ENCODE measurements at places on chromosomes 2 and 18. TPM values are rescaled to one million over a fixed set of nuclear protein-coding genes. Genes with fewer than 3 reads are reported as not detected.
A peak's percentile ranks its signal among the peaks of the same experiment; 100 is the strongest.

GPR75 gene
- total RNA-seq: 0.92 TPM

ZCCHC2 gene
- total RNA-seq: 1.7 TPM

HJURP gene
- total RNA-seq: 123 TPM

- DNase-seq: peak; percentile 91
Measured at GRCh38 chr18:49094979-49095632, 144.3 kb upstream of the SMAD7 start.

DNA sequence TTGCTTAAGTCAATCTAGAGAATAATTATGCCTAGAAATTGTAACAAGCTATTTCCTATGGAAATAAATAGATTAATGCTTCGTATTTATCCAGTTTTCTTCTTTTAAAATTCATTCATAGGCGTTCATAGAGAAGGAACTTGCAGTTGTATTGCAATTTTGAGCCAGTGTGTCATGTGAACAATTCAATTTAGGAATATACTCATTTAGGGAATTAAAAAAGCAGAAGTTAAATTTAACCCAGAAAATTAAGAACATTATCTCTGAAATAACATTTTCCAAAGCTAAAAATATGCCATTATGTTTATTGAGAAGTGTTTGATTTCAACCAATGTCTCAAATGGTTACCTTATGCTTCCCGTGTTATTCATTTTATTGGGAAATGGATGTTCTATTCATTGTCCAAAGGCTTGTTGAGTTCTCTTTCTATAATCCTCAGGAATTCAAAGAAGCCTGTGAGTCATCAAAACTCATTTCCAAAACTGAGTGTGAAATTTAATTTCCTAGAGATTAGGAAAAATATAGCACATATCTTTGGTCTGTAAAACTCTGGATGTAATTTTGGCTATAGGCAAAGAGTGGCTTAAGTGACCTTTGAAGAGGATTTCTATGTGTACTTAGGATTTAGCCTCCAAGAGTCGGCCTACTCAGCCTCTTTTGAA, 99.7 kb downstream of the SLC8A1 start:
- peak; percentile 76 for DNase-seq

DNA sequence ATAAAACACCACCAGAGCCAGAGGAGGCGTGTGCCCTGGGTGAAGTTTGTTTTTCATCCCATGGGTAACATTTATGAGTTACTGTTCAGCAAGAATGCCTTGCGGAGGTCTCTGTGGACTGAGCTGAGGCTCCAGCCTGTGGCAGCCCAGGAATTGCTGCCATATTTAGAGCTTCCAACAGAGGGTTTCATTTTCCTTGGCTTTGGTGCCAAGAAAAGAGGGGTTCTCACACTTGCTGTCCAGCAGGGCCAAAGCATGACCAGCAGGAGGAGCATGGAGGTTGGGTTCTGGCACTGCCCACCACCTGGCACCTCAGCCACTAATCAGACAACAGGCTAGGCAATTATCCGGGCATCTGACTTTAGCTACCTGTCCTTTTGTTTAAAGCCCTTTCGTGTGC, 36.7 kb downstream of the EPAS1 start:
- DNase-seq: no peak

DNA sequence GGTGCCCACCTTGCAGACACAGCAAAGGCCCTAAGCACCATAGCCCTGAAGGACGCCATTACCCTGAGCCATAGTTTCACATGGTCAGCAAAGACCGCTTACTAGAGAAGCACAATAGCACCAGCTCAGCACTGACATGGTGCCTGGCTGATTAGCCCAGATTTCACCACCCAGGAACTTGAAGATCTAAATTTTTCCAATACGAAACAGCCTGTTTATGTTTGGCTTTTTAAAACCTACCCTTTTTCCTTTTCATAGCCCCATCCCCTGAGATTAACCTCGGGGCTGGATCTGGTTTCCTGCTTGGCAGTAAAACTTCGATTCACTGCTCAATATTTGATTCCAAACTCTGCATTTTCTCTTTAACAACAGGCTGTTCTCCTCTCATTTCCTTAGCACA, 158.5 kb upstream of the PID1 start:
- DNase-seq: no peak

DNA sequence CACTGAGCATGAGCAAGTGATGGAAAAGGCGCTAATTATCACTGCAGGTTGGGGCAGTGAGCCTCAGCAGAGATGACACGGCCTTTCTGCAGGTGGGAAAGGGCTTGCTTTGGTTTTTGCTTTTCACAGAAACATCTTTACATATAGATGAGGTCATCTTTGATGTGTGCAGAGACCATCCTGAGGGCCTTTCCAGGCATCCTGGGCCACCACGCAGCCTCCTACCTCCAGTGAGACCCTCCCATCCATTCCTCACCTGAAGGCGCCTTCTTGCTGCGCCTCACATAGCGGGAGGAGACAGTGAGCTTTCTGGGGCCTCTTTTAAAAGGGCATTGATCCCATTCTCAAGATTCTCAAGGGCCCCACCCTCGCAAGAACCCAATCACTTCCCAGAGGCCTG, 235.3 kb upstream of the RAB6C start:
- no peak for DNase-seq

GRCh38 chr2:241501551-241501950, 6.8 kb downstream of the STK25 start:
- DNase-seq: no peak

DNA sequence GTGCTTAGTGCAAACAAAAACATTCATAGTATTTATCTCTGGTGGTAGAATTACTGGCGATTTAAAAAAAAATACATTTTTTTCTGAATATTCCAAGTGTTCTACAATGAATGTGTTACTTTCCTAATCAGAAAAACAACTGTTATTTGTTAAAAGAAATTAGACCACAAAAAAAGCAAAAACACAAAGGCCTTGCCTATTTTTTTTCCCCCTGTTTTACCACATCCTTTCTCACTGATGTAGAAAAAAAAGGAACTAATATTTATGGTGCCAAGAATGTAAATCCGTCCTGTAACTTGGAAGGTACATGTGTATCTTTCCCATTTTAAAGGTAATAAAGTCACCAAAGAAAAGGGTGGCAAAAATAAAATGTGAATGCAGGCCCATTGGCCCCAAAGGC, 28.4 kb upstream of the MGAT4A start:
- no peak for DNase-seq

DNA sequence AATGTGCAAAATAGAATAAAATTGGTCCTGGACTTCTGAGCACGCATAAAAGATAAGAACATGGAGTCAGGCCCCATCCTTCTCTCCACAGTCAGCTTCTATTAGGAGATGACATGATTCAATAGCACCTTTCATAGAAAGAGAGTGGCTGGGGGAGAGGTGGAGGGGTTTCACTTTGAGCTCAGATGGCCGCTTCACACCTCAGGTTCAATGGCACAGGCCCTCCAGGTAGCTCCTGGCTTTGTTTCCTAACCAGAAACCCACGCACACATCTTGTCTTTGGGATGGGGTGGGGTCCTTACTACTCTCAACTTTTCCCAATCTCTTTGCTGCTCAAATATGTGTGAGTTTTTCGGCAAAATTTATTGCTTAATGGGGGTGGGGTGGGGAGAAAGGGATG, 332.3 kb downstream of the CLIP4 start:
- DNase-seq: no peak

GRCh38 chr2:120531863-120532600, 186.1 kb downstream of the INHBB start:
- DNase-seq: peak; percentile 98

- peak; percentile 56 for DNase-seq
Measured at GRCh38 chr2:96167407-96168013, 22.3 kb upstream of the DUSP2 start.

Measured in LHCN-M2 (cell line).